ENCODE measurements at places on chromosomes 13 and 19.

DNA sequence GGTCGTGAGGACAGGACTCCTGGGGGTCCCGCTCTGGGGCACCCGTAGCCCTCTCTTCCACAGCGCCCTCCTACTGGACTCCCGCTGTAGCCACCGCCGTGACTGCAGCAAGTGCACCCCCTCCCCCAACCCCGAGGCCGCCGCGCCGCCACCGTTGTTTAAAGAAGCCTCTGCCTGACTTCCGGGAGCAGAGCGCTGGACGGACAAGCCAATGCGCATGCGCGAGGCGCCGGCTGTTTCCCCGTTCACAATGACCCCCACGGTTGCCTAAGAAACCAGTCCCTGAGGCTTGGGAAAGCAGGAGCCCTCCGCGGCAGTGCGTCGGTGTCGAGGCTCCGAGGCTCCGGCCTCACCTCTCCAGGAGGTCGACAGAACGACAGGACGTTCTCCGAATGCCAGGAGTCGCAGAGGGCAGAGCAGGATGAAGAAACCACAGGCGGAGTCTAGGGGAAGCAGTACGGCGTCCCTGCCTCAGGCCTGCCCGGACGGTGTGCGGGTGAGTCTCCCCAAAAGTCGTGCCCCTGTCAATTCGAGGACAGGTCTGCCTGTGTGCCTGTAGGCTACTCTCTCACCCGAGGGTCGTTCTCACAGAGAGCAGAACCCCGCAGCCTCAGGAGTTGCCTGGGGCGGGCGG is 70.5 kb upstream of the ZNF420 start:
- DNase-seq = peak; percentile 79

DNA sequence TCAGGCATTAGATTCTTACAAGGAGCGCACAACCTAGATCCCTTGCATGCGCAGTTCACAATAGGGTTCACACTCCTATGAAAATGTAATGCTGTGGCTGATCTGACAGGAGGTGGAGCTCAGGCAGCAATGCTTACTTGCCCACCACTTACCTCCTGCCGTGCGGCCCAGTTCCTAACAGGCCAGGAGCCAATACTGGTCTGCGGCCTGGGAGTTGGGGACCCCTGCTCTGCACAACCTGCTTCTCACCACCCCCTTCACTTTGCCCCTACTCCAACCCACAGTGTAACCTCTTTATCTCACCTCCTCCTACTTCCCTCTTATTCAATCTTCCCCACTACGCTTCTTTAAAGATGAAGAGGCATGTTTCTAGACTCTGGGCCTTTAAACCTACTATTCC is 240.2 kb downstream of the RGCC start:
- DNase-seq = no peak

DNA sequence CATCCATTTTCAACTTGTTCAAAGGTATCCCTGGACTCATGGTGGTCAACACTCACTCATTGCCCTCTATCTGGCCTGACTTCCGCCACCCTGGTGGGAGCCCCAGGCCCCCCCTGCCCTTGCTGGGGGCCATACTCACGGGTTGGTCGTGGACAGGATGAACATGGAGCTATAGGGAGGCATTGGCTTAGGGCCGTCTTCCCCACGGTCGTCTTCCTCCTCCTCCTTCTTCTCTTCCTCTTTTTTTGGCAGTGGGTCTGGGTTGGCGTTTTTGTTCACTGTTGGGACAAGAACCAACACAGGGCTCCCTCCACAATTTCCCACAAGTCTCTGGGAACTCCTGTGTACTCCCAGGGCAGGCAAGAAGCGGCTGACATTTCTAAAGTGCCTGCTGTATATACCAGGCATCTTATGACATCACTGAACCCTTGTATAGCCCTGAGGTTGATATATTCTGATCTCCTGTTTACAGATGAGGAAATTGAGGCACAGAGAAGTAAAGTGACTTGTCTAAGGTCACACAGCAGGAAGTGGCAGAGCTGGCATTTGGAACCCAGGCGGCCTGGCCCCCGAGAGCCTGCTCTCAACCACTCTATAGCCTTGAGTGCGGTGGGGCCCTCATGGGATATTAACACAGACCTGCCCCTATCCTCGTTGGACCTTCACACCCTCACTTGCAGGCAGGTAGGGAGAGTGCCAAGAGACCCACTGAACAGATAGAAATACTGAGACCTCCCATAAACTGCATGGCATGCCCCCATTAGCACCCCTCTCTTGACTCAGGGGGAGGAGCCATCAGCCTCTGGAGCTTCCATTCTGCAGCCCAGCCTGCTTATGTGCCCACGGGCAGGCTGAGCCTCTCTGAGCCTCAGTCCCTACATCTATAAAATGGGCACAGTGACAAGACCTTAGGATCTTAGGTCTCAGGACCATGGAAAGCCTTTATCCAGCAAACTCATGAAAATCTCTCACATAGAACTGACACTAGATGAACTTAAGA is 135.0 kb downstream of the IER2 start:
- DNase-seq = no peak

DNA sequence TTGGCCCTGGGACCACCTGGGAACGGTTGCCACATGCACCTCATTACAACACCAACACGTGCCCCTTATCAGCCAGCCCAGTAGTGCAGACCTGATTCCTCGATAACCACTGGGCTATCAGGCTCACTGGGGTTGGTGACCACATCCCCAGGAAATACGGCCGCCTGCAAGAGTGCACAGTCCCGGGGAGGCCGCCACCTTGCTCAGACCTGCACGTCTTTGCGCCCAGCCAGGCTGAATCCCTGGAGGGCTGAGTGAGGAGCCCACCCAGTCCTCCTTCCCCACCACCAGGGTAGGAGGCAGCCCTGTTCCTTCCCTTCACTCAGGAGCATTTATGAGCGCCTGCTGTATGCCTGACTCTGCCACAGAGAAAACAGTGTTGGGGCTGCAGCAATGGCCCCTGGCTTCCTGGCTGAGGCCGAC is 67.8 kb downstream of the CEBPG start:
- no peak for DNase-seq

GRCh38 chr19:45322311-45322710 is 364 bp downstream of the CKM start:
- no peak for DNase-seq

GRCh38 chr13:76499891-76500290 is 386.3 kb downstream of the KCTD12 start:
- no peak for DNase-seq

- DNase-seq = no peak
Measured at GRCh38 chr19:13428352-13428751, 77.9 kb downstream of the CACNA1A start.

DNA sequence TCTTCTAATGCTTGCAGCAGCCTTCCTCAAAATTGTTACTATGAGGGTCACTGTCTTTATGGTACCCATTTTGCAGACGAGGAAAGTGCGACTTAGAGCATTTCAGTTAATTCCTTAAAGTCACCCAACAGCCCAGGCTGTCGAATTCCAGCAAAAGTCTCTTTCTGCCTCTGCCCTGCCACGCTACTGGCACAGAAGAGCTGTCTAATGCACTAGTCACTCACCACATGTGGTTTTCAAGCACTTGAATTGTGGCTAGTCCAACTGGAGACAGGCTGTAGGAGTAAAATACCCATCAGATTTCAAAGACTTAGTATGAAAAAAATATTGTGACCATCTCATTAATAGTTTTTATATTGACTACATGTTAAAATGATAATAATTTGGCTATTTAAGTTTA is 1.7 kb downstream of the FPR1 start:
- no peak for DNase-seq

DNA sequence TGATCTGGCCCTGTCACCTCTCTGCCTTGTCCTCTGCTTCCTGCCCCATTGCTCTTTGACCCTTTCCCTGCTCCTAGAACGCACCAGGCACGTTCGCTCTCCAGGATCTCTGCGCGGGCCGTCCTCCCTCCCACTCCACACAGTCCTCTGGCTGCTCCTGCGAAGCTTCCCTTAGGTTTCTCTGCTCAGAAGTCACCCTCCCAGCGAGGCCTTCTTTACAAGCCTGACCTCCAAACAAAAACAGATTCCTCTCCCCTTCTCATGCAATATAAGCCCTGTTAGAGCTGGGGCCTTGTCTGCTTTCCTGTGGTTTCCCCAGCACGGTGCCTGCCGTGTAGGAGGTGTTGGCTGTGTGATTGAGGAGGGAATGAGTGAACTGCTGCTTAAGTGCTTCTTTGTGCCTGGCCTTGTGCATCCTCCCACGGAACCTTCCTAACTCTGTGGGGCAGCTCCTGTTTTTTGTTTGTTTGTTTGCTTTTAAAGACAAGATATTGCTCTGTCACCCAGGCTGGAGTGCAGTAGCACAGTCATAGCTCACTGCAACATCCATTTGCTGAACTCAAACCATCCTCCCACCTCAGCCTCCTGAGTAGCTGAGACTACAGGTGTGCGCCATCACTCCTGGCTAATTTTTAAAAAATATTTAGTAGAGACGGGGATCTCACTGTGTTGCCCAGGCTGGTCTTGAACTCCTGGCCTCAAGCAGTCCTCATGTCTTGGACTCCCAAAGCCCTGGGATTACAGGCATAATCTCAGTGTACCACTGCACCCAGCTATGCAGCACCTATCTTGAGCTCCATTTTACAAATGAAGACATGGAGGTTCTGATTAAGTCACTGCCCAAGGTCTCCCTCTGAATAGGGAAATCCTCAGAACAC is 82.0 kb downstream of the SIPA1L3 start:
- no peak for DNase-seq

- no peak for DNase-seq
Measured at GRCh38 chr19:48216933-48217332, 38.8 kb downstream of the CARD8 start.

- no peak for DNase-seq
Measured at GRCh38 chr13:73800011-73800410, 334.2 kb downstream of the KLF12 start.

DNA sequence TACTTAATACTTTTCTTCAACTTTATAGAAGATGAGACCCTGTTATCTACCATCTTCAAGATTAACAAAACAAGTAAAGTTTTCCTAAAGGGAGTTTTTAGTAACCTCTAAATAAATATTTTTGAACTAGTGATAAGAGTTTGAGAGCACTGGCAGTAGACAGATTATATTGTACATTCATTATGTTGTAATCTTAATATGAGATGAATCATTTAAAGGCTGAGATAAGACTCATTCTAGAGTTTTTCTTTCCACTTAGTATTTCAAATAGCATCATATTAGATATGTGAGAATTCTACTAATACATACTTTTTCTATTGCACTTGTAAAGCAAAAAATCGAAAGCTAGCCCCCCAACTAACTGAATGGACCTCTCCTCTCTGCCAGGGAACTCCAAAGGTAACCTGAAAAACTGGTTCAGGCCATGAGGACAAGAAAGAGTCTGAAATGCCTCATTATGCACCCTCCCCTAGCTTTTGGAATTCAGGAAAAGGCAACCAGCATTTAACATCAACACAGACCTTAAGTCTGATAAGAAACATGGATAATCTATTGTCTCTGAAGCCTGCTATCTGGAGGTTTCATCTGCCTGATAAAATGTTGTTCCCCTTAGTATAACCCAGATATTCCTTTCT is 875.4 kb upstream of the SLC10A2 start:
- no peak for DNase-seq

GRCh38 chr19:4477034-4477801 is 5.1 kb downstream of the HDGFL2 start:
- DNase-seq = no peak

DNA sequence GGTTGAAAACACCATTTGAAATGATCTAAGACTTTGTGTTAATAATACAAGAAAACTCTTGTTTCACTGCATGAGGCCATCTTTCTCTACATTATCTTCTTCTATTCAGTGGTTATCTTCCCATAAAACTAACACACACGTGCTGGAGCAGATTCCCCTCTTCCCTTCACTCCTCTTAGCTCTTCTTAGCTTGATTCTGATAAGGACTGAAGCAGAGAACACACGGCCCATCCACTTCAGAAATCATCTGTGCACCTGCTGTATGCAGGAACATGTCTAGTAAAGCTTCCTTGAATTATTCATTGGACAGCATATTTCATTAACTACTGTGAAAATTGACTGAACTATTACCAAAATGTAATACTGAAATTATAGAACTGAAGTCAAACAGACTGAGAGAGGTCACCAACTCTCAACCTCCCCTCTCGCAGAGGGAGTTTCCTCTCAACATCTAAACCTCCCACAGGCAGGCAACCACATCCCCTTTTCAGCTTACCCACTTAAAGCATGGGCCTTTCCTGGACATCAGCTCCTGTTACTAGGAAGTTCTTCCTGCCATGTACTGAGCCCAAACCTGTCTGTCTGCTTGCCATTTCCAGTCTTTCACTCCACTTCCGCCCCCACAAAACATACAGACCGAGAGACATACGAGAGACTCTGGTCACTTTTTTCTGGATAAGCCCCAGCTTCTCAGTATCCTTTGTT is 113.9 kb downstream of the CRYL1 start:
- no peak for DNase-seq

DNA sequence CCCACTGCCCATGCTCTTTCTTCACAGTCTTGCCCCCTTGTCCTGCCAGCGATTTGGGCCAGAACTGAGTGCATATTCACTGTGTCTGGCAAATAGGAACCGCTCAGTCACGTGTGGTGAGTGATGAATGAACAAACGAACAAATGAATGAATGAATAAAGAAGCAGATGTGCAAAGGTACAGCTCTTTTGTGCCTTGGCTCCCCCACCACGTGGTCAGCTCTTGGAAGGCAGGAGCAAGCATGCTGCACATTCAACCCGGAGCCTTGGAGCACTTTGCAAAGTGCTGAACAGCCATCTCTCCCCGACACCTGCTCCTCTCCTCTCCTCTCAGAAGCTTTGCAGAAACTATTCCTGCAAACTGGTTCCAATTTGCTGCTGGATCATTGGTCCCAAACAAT is 52.4 kb downstream of the LATS2 start:
- DNase-seq = no peak

DNA sequence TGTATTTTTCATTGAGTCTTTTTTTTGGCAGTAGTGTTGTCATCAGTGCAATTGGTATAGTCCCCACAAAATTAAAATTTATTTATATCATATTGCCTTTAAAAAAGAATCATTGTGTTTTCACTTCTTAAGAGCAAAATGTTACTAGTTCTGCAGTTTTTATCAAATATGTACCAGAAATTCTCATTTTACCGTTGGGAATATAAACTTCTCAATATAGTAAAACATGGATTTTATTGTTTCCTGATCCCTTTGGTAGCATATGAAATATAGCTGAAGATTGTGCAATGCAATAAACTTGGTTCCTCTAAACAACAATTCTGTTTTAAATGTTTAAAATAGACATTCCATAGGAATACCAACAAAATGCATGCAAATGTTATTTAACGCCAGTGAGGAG is 306.5 kb upstream of the PCDH20 start:
- no peak for DNase-seq

GRCh38 chr19:16949496-16950023 is 60.8 kb downstream of the F2RL3 start:
- no peak for DNase-seq

- no peak for DNase-seq
Measured at GRCh38 chr19:38727868-38728660, 16.2 kb downstream of the CAPN12 start.
